ENCODE measurements at places on chromosomes 12 and 14. TPM values are rescaled to one million over a fixed set of nuclear protein-coding genes. Genes with fewer than 3 reads are reported as not detected.

The PRKAB1 gene
- total RNA-seq = 20.4 TPM

The AKAP5 gene
- total RNA-seq = 0.11 TPM

The NANOG gene
- not detected for total RNA-seq

The REM2 gene
- under 0.01 TPM for total RNA-seq

The CCDC77 gene
- total RNA-seq = 7.4 TPM

The YY1 gene
- total RNA-seq = 46.7 TPM

The ZNF891 gene
- 0.54 TPM for total RNA-seq

The AMIGO2 gene
- total RNA-seq = 1.3 TPM

The OR6C2 gene
- total RNA-seq = not detected

The TRMT61A gene
- total RNA-seq = 4.4 TPM

The NXPH4 gene
- under 0.01 TPM for total RNA-seq

The KLRC1 gene
- total RNA-seq = not detected

The CAND1 gene
- total RNA-seq = 72.8 TPM

The IL23A gene
- 0.11 TPM for total RNA-seq

The SYNDIG1L gene
- not detected for total RNA-seq

The NTN4 gene
- 731 TPM for total RNA-seq

The DPPA3 gene
- total RNA-seq = not detected

The PIWIL1 gene
- total RNA-seq = not detected

The ABHD12B gene
- not detected for total RNA-seq

The FOXN4 gene
- not detected for total RNA-seq

The B3GNT4 gene
- total RNA-seq = 0.17 TPM

The MYF6 gene
- not detected for total RNA-seq

The DIO2 gene
- 0.09 TPM for total RNA-seq

The RNASE8 gene
- not detected for total RNA-seq

The INHBE gene
- total RNA-seq = not detected

The KRT82 gene
- total RNA-seq = not detected

The PAX9 gene
- under 0.01 TPM for total RNA-seq

The ACSS3 gene
- 0.34 TPM for total RNA-seq

The CCDC175 gene
- total RNA-seq = not detected

Data from dermis lymphatic vessel endothelial cell (primary cell).